Subcutaneous adipose tissue (tissue), 4 donors: ENCODE measurements at places on chromosomes 3 and 15. TPM values are rescaled to one million over a fixed set of nuclear protein-coding genes. Genes with fewer than 3 reads are reported as not detected.

Gene LRTM1
- total RNA-seq: not detected

Gene DCP1A
- total RNA-seq: 19.0 TPM

Gene LIPC
- 0.44 TPM for total RNA-seq

Gene HIGD2B
- not detected for total RNA-seq

Gene LYZL4
- not detected for total RNA-seq

Gene PDCD6IP
- 177 TPM for total RNA-seq

Gene ARL14
- not detected for total RNA-seq

Gene CHRD
- total RNA-seq: 10.6 TPM

Gene CCR5
- not detected for total RNA-seq

Gene GOLGA6L7
- not detected for total RNA-seq

Gene CYP1A2
- total RNA-seq: not detected

Gene ZNF445
- 8.7 TPM for total RNA-seq

Gene CSPG5
- total RNA-seq: 1.3 TPM

Gene FOXL2NB
- not detected for total RNA-seq

Gene GUCA1C
- not detected for total RNA-seq

Gene RNF111
- 35.7 TPM for total RNA-seq

Gene HTD2
- total RNA-seq: 6.4 TPM

Gene PXYLP1
- 10.5 TPM for total RNA-seq

Gene SMCO1
- not detected for total RNA-seq

Gene LNP1
- 1.4 TPM for total RNA-seq

Gene GOLGA6L2
- not detected for total RNA-seq
